Upper lobe of right lung (tissue), 1 donor: ENCODE measurements at places on chromosomes 13 and 19. TPM values are rescaled to one million over a fixed set of nuclear protein-coding genes. Genes with fewer than 3 reads are reported as not detected.

C1QTNF9 gene
- not detected for total RNA-seq

DNA sequence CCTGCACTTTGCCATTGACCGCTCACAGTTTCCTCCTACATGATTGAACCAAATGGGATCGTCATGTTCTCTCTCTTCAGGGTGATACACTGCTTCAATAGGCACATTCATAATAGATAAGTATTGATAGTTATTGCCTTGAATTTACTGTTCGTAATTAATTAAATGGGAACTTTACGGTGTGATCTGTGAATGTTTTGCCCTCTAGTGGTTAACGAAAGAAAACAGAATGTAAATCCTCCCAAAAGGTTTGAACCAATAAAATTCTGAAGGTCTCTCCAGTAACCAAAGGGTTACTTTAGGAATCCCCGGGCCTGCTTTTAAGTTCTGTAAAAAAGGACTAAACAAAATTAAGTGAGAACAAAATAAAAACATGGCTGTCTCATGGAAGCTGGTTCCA, 389.3 kb downstream of the DACH1 start:
- DNase-seq, result no peak

GRCh38 chr13:75415694-75416093, 66.3 kb downstream of the TBC1D4 start:
- no peak for DNase-seq

CGB5 gene
- total RNA-seq, result not detected

DNA sequence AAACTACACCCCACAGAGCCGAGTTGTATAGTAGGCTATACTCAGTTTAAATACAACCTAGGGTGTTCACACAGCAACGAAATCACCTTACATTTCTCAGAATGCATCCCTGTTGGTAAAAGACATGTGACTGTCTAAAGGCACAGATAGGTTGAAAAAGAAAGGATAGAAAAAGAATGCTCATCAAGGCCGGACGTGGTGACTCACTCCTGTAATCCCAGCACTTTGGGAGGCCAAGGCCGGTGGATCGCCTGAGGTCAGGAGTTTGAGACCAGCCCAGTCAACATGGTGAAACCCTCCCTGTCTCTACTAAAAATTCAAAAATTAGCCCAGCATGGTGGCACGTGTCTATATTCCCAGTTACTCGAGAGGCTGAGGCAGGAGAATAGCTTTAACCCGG, 3.8 kb upstream of the IL17D start:
- no peak for DNase-seq

GRCh38 chr13:103101500-103101899, 35.3 kb upstream of the SLC10A2 start:
- DNase-seq, result no peak

PGLYRP1 gene
- 0.58 TPM for total RNA-seq

DNA sequence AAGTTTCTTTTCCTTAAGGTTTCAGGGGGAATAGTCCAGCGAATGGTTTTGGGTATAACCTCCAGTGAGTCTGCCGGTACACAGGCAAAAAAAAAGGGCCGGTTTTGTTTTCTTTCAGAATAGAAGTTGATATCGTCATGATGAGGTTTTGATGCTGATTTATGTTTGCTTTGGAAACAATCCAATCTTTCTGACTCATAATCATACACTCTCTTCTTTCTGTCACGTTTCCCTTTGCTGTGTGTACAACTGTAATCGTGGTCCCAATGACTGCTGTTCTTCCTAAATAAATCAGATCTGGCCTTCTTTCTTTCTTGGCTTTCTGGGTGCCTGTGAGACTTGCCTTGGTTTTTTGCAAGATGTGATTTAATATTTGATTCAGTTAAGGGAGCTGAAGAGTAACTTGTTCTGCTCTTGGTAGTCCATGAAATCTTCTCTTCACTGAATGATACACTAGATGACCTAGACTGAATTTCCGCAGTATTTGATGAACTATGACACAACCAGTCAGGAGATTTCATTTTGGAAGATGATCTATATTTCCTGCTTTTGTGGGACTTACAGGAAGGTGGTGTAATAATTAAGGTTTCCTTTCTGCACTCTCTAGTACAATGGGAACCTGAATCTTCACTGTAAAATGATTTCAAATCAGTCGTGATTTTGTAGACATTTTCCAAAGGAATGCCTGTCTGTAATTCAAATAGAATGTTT, 34.9 kb upstream of the METTL21C start:
- no peak for DNase-seq

GRCh38 chr19:16899566-16900075, 10.8 kb downstream of the F2RL3 start:
- DNase-seq, result no peak

RFPL4A gene
- total RNA-seq, result not detected

DNA sequence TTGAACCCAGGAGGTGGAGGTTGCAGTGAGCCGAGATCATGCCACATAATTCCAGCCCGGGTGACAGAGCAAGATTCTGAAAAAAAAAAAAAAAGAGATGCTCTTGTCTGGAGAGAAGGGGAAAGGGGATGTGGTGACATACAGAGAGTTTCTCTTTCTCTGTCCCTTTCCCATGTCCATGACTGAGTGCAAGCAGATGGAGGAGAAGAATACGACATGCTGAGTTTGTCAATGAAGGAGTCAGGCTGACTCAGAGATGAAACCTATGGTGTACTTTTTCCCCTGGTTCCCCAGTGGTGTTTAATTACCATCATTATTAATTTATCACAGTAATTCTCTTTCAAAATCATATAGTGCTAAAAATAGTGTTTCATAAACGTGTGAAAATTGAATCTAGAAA, 448.8 kb downstream of the FOXO1 start:
- no peak for DNase-seq
